PC-9 (cell line): ENCODE measurements at places on chromosomes 3 and 15. TPM values are rescaled to one million over a fixed set of nuclear protein-coding genes. Genes with fewer than 3 reads are reported as not detected.

The TRANK1 gene
- total RNA-seq = 8.9 and 12.1 TPM in 2 replicates

The FBXL2 gene
- 15.8 and 18.5 TPM in 2 replicates for total RNA-seq

GRCh38 chr3:27127879-27128278, 241.3 kb downstream of the NEK10 start:
- DNase-seq = no peak

- DNase-seq = no peak
These were observed 6.5 kb upstream of the TM4SF19 start for GRCh38 chr3:196344663-196345062.

The SCAANT1 gene
- not detected in 2 replicates for total RNA-seq

- no peak for DNase-seq
These were observed 57.0 kb downstream of the FRMD4B start for GRCh38 chr3:69328963-69329302.

DNA sequence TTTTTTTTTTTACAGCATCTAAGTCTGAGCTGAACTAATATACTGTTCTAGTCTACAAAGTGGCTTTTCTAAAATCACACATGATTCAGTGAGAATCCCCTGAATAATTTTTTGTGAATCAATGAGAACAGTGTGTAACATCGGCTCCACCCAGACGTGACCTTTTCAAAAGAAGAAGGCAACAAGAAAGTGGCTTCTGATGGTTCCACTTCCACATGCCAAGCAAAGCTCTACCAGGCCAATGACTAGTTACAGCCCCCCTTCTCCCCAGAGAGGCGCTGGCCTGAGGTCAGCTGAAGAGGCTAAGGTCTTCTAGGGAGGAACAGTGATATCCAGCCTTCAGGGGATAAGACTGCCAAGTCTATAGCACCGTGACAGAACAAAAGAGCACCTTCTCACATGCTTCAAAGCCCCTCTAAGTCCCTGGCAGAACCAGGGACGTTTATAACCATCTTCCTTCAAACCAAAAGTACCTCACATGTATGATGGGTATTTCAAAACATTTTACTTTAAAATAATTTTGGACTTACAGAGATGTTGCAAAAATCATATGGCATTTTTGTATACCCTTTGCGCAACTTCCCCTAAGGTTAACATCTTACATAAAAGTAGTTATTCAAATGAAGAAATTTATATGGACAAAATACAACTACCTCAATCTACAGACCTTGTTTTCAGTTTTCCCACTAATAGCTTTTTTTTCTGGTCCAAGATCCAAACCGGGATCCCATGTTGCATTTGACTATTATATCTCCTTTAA, 177.9 kb downstream of the OSBPL10 start:
- no peak for DNase-seq

DNA sequence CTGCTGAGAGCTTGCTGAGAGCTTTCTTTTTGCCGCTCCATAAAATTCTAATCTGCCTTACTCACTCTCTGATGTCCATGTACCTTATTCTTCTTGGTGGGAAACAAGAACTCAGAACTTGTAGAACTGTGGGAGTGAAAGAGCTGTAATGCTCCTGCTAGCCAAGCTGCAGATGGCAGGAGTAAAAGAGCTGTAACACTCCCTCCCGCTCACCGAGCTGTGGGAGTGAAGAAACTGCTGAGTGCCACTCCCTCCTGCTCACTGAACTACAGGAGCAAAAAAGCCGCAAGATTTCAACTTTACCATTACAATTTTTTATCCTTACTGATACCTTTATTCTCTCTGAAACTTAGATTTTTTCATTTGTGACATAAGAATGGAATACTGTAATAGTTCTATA, 199.1 kb downstream of the SI start:
- DNase-seq = no peak

GRCh38 chr3:123120573-123120972, 53.7 kb downstream of the PDIA5 start:
- DNase-seq = no peak
